ENCODE measurements at places on chromosomes 11 and 22.
A peak's percentile ranks its signal among the peaks of the same experiment; 100 is the strongest.

DNA sequence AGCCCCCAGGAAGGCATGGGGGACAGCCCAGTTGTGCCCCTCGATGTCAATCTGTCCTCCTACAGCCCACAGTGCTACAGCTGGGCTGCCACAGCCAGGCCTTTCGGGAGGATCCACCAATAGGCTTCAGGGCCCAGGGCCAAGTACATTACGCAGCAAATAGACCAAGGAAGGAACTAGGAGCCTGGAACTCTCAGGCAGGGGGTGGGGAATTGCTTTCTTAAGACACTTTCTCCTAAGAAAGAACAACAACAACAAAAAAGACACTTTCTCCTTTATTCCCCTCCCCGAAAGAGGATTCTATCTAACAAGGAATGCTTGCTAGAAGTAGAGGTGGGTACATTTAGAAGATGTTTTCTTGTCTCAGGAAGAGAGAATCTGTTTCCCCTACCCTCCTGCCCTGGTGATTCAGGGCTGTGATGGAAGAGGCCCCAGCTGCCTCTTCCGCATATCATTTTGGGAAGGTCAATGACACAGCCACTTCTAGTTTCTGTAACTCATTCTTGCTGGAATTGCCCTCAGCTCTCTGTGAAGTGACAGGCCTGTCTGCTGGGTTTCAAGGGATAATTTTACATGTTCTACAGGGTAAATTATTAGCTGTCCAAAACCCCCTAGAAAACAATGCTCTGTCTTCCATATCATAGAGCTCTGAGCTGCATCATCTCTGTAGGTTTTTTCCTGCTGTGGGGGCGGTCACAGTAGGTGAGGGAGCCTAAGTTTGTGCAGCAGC is 6.0 kb upstream of the MALAT1 start:
- no peak for DNase-seq

DNA sequence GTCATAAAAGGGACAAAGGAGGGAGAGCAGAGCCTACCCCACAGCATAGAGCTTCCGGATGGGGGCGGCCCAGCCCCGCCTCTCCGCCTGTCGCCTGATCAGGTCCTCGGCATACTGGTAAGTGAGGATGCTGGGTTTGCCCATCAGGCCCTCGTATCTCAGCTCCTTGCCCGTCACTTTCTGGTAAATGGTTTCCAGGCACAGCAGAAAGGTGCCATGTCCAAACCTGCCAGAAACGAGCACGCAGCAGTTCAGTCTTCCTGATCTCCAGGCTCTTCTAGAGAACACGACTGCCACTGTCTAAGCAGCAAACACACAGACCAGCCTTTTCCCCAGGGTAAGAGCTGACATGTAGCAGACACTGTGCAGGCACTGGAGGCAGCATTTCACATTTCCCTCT is 17.4 kb upstream of the TMEM121B start:
- DNase-seq = no peak

- DNase-seq = peak; percentile 22
Measured at GRCh38 chr11:123707606-123708205, 33.8 kb downstream of the ZNF202 start.

GRCh38 chr11:62315431-62315830 is 16.6 kb upstream of the SCGB1D4 start:
- no peak for DNase-seq

- no peak for DNase-seq
Measured at GRCh38 chr22:28074526-28074925, 155.5 kb upstream of the PITPNB start.

GRCh38 chr11:14898355-14898754 is 6.3 kb upstream of the CYP2R1 start:
- DNase-seq = no peak

DNA sequence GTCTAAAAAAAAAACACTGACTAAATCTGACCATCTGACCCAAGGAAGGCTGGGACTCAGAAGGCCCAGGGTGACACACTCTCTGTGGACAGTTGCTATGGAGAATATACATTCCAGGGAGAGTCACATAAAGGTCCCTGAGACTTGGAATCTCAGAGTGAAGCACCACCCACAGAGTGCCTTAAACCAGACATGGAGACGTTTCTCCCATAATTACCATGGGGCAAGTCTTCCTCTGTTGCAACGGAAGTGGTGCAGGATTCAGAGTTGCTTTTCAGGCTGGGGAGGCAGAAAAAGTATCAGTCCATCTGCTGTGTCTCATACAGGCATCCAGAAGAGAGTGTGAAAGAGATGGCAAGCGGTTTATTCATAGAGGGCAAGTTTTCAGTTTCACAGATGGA is 58.7 kb upstream of the SLN start:
- DNase-seq = no peak

DNA sequence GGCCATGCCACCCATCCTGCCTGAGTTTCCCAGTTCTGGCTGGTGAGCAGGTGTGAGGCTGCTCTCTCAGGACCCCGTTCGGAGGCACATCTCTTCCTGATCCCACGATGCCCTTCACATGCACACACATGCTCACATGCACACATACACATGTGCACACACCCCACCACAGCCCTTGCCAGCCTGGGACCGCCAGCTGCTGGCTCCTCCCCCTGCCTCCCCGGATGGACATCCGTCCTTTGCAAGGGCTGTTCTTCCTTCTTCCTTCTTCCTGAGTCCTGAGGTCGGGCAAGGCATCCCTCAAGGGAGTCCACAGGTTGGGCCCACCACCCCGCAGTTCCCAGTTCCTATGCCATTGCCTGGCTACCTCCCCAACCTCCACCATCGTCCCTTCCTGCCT is 10.5 kb upstream of the CDKN1C start:
- DNase-seq = no peak

DNA sequence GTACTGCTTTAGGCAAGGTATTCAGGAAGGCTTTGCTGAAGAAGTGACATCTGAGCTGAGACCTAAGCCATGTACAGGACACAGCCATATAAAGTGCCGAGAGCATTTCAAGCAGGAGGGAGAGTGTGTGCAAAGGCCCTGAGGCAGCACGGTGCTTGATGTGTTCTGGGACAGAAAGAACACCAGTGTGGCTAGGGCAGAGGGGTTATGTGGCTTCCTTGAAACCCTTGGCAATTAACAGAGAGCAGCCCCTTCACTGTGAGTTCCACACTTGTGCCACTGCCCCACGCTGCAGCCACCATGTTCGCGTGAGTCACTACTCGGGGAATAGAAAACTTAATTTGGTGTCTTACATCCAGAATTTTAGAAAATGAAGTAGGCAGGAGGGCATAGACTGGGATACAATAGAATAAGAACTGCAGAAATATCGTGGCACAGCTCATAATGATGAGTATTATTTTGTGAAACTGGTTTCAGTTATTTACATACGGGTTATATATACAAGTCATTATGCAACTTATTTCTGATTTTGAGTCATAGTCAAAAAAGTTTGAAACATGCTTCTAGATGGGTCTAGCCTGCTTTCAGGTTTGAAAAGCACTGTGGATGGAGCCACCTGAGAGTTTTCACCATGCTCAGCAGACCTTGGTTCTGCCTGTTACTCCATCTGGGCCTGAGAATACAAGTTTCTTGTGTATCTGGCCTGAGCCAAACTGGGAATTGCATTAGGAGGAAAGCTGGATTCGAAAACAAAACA is 11.8 kb downstream of the IL10RA start:
- DNase-seq = no peak

- DNase-seq = no peak
Measured at GRCh38 chr11:72908032-72908676, 93.9 kb downstream of the ATG16L2 start.

DNA sequence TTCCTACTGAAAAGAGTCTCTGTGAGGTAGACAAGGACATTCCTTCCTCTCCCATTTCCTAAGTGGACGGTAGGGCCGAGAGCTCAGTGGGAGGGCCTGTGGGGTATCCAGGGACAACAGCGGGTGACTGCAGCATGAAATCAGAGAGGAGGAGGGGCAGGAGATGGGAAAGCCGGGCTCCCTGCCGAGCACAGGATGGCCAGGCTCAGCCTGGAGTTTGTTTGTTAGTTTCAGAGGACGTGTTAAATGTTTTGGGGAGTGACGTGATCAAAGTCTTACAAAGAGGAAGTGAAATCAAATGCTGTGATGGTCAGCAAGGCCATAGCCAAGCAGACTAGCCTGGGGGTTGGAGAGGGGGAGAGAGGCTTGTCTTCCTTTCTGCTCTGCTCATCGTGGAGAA is 152.7 kb downstream of the ADAMTS15 start:
- no peak for DNase-seq

DNA sequence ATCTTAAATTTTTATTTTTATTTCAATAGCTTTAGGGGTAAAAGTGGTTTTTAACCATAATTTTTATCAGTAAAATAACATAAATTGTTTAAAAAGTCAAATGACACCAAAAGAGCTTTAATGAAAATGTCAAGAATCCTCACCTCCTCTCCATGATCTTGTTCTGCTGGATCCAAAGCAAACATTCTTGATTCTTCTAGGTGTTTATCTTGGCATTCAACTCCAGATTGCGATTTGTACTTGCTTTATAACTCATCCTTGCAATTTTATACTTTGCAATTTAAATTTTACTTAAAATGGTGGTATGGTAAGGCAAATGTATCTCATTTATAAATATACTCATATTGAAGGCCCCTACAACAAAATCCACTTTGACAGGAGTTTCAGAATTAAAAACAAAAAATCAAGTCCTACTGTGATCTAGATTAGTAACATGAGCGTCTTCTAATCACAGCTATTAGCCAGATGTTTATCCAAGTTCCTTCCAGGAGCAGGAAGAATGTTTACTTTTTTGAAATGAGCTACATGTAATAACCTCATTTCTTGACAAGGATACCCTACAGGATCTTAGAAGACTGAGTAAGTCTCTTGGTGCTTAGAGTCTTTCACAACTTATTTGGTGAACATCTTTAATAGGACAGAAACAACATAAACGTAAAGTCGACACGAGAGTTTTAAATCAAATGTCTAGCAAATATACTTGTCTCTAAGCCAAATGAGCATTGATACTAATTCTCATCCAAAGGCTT is 72.4 kb upstream of the CARD18 start:
- DNase-seq = no peak

DNA sequence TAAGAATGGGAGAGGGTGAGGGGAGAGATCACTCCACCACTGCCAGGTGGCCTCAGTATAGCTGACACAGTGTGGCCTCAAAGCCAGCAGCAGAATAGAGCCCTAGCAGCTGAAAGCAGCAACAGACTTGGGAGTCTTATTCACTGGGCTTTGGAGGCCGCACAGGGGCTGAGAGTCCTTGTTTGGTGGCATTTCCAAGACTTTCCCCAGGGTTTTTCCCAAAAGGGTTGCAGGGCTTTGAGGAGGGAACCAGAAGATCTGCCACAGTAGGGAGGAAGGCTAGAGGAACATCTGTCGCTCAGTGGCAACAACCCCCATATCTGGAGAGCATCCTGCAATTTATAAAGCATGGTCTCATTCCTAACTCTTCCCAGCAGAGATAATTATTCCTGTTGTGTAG is 35.0 kb upstream of the RCN1 start:
- DNase-seq = no peak

DNA sequence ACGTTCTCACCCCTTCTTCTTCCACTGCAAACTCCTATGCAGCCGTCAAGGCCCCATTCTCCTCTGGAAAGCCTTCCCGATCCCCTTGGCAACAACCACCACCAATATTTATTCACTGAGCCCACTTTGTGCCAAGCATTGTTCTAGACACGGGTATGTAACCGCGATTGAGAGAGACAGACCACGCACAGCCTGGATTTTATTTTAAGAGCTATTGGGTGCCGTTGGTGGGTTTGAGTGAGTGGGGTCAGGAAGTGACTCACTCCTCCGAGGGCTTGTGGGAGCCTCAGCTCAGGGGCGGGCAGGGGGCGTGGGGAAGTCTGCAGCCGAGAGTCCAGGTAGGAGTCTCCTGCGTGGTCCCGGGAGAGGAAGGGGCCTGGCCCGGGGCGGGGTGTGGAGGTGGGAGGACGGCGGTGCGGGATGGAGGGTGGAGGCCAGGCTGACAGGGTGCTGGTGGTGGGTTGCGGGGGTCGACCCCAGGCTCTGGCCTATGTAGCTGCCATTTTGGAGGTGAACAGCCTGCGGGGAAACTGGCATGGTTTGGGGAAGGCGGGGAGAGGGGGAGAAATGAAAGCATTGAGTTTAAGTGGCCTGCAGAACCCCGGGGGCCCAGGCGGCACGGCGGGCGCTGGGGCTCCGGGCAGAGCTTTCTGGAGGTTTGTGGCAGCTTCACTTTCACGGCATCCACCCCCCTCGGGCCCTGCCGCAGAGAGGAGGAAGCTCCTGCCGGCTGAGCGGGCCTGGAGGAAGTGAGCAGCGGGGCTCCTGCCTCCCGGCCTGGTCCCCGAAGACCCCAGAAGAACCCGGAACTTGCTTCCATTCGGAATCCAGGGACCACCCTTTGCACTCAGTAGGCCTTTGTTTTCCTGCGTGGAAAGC is 547 bp downstream of the PARVG start:
- no peak for DNase-seq

GRCh38 chr11:123640677-123641494 is 13.5 kb downstream of the SCN3B start:
- DNase-seq = peak; percentile 31

GRCh38 chr11:104164028-104164520 is at the start of gene PDGFD:
PDGFD (minus strand) TSS chr11:104164147.
- no peak for DNase-seq

DNA sequence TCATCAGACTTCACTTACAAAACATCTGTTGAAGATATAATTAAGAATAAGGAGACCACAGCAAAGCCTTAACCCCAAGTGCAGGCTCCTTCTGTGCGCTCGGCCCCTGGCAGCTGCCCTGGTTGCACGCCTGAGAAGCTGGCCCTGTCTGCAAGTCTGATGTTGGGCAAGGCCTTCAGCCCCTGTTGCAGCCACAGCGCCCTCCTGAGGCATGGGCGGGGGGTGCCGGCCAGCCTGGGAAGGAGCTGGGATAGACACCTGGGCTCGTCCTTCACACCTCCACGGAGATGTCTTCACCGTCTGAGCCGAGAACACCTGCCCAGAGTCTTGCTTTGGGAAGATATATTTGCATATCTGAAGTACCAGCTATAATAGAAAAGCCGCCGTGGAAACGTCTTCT is 104.1 kb downstream of the MPPED1 start:
- no peak for DNase-seq

DNA sequence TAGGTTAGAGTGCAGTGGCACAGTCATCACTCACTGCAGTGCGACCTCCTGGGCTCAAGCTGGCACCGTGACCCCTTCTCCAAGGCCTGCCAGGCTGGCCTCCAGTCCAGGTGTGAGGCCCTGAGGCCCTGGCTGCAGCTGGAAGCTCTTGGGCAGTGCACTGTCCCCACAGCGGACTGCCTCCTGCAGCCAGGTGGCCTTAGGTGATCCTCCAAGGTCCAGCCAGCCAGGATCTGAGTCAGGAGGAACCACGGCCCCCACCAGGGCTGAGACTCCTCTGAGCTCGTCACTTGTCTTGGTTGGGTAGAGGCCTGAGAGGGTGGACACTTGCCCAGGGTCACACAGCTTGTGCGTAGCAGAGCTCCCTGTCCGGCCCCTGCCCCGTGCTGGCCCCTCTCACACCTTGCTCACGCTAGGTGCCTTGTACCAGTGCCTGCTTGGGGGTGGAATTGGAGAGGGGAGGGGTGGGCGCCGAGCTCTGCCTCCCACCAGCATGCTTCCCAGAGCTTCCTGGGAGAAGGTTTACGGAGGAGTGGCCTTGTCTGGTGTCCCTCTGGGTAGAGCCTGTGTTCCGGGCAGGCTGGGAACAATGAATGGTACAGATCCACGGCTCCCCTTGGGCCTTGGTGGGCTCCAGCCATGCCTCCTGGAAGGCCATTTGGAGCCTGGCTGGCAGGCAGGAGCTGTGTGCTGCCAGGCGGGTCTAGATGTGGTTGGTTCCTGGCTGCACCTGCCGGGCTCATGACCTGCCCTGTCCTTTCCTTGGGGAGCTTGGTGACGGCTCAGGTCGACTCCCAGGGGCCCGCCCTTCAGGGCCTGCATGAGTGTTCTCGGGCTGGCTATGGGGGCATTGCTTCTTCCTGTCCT is 20.6 kb downstream of the KCNQ1 start:
- DNase-seq = no peak
